ENCODE measurements at places on chromosomes 13 and 19.

DNA sequence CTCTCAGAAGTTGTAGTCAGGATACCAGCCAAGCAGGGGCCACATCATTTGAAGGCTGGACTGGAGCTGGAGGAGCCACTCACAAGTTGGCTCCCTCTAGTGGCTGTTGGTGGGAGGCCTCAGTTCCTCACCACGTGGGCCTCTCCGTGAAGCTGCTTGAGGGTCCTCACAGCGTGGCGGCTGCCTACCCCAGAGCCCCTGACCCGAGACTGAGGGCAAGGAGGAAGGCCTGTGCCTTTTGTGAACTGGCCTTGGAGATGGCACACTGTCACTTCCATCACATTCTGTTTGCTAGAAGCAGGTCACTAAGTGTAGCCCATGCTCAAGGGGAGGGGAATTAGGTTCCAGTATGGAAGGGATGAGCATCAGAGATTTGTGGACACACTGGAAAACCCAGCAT, 14.6 kb downstream of the GNA11 start:
- no peak for DNase-seq

GRCh38 chr19:16319481-16319880, 5.1 kb upstream of the KLF2 start:
- peak; percentile 55 for DNase-seq

- no peak for DNase-seq
These were observed 39.3 kb downstream of the CEACAM1 start for GRCh38 chr19:42488783-42489521.

- no peak for DNase-seq
These were observed 48.5 kb downstream of the TDRD12 start for GRCh38 chr19:32767951-32768679.

- no peak for DNase-seq
These were observed 225.5 kb upstream of the IPO5 start for GRCh38 chr13:97727991-97728390.
